ENCODE measurements at places on chromosomes 12 and 14.

- DNase-seq: no peak
Observed at GRCh38 chr14:20179880-20180279, 10.8 kb upstream of the OR11G2 start.

- DNase-seq: no peak
Observed at GRCh38 chr12:17062267-17063036, 456.5 kb upstream of the LMO3 start.

GRCh38 chr12:18752280-18752920 is 14.5 kb downstream of the CAPZA3 start:
- no peak for DNase-seq

- DNase-seq: no peak
Observed at GRCh38 chr12:121543786-121544185, 37.0 kb downstream of the KDM2B start.

- DNase-seq: no peak
Observed at GRCh38 chr12:642633-643474, 20.4 kb downstream of the NINJ2 start.

DNA sequence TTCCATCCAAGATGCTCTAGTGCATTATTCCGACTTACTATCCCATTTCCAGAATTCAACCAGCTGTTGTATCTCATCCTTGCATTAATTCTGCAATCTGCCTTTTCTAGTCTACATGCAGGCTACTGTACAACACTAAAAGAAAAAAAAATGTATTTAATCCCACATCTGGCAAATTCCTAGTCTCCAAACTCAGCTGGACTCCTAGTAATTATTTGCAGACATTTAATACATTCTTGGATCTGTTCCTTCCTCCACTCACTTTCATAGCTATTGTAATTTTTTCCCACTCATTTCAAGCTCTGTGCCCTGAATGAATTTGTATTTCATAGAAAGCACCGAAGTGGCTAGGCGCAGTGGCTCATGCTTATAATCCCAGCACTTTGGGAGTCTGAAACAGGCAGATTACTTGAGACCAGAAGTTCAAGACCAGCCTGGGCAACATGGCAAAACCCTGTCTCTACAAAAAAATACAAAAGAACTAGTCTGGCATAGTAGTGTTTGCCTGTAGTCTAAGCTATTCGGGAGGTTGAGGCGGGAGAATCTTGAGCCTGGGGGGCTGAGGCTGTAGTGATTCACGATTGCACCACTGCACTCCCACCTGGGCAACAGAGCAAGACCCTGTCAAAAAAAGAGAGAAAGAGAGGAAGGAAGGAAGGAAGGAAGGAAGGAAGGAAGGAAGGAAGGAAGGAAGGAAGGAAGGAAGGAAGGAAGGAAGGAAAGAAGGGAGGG is 39.5 kb upstream of the YAF2 start:
- DNase-seq: no peak

DNA sequence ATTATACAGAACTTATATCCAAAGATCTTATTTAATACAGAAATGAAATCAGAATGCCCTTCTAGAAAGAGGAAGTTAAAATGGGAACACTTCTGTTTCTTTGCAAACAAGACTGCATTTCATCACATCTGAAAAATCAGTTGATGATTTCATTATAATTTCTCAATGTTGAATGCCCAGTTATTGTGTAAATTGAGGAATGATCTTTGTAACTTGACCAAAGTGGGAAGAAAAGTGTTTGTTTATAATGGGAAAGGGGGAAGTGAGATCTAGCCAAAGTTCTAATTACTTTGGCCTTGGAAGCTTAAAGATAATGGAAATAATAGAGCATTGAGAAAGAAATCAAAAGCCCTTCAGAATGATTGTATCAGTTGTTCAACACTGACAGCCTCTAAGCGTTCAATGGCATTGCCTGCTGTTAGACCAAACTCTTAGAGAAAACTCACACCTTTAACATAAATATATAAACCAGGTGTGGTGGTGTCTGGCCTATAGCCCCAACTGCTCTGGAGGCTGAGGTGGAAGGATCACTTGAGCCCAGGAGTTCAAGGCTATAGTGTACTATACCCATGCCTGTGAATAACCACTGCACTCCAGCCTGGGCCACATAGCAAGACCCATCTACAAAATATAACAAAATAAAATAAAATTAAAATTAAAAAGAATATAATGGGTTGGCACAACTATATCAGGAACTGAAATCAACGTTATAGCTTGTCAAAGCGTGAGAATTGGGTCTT is 9.9 kb upstream of the LYZ start:
- DNase-seq: no peak

Data from NCI-H446 (cell line).